ENCODE measurements at places on chromosomes 5 and 9. TPM values are rescaled to one million over a fixed set of nuclear protein-coding genes. Genes with fewer than 3 reads are reported as not detected.

DNA sequence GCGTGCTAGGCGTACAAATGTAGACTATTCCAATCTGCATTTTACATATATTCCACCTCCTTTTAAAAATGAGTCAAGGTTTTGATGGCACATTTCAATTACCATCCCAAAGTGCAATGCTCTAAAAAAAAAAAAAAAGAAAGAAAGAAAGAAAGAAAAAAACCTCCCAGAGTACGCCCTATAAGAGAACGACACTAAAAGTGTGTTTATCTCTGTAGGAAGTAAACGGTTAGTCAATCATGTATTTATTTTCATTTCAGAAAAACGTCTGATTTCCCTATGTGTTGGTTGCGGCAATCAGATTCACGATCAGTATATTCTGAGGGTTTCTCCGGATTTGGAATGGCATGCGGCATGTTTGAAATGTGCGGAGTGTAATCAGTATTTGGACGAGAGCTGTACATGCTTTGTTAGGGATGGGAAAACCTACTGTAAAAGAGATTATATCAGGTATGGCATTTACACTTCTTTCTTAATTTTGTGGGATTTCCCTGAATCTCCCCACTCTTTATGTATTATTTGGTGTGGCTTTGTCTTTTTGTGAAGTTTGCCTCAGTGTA is 1.1 kb downstream of the ISL1 start:
- no peak overlapping the region for H3K4me3 ChIP-seq
- no peaks in the 10 kb centered on the region for H3K36me3 ChIP-seq
- H3K4me1 ChIP-seq: peaks cover 12% of the 10 kb centered on the region

GRCh38 chr5:58499231-58499630 is 8.0 kb downstream of the GAPT start:
- H3K4me3 ChIP-seq: no peak overlapping the region
- no peaks in the 10 kb centered on the region for H3K4me1 ChIP-seq
- peaks cover 9% of the 10 kb centered on the region for H3K27me3 ChIP-seq
- no peaks in the 10 kb centered on the region for H3K36me3 ChIP-seq
- no peak overlapping the region for H3K27ac ChIP-seq

- no peak for DNase-seq
- no peak overlapping the region for H3K4me3 ChIP-seq
Observed at GRCh38 chr5:153610811-153611210, 120.3 kb downstream of the GRIA1 start.

GRCh38 chr5:133246376-133247150 is 194.8 kb downstream of the HSPA4 start:
- H3K4me3 ChIP-seq: no peak overlapping the region
- no peak overlapping the region for H3K27ac ChIP-seq
- no peaks in the 10 kb centered on the region for H3K27me3 ChIP-seq
- no peaks in the 10 kb centered on the region for H3K36me3 ChIP-seq

DNA sequence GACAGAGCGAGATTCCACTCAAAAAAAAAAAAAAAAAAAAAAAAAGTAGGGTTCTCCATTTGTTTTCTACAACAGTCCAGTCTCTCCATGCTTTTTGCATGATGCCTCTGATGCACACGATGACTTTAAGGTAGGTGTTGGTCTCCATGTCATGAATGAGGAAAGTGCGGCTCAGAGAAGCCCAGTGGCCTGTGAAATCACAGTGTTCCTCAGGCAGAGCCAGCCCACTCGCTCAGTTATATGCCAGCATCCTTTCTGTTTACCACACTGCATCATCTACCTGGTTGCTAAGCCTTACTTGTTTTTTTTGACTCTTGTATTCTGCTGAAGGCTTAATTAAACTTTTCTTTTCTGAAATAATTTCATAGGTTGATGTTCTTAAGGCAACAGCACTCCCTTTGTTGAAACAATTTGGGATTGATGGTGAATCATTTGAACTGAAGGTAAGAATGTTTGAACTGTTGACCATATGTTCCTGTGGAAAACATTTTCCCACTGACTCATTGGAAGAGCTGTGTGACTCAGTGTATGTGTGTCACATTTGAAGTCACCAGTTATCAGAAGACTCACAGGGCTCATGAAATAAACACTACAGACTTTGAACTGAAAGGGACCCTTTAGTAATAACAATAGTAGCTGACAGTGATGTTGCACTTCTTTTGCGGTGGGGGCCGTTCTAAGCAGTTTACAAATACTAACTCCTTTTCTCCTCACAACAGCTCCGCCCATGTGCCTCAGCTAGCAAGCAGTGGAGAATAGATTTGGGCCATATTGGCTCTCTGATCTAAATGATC is 40.2 kb downstream of the RCL1 start:
- peak overlapping the region; percentile 76 for H3K27ac ChIP-seq
- H3K4me1 ChIP-seq: peaks cover 30% of the 10 kb centered on the region

- no peak overlapping the region for H3K27ac ChIP-seq
- peaks cover 27% of the 10 kb centered on the region for H3K27me3 ChIP-seq
- peaks cover 9% of the 10 kb centered on the region for H3K4me1 ChIP-seq
- DNase-seq: no peak
- no peak overlapping the region for H3K4me3 ChIP-seq
Observed at GRCh38 chr5:140311011-140311467, 8.1 kb upstream of the PFDN1 start.

DNA sequence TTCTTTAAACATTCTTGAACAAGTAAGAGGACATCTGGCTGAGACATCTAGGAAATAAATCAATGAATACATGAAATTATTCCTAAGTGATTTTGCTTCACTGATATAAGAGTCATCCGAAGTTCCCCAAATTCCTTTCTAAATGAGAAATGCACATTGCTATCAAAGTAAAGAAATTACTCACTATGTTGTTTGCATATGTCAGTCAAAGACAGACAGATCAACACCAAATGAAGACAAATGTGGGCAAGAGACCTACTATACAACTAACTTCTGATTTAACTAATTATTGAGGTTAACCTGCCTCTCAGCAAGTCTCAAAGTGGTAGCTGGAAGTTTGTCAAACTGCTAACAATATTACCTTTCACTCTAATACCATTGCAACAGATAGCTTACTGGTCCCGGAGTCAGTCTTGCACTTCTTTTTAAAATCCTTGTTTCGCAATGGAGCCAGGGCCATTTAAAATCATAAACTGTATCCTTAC is 13.2 kb downstream of the TUT7 start:
- no peak overlapping the region for H3K4me3 ChIP-seq
- peak overlapping the region; percentile 3 for H3K27ac ChIP-seq
- H3K4me1 ChIP-seq: peaks cover 52% of the 10 kb centered on the region
- H3K36me3 ChIP-seq: peaks cover 70% of the 10 kb centered on the region

- no peak for DNase-seq
- H3K27me3 ChIP-seq: no peaks in the 10 kb centered on the region
- peak overlapping the region; percentile 73 for H3K27ac ChIP-seq
- no peak overlapping the region for H3K4me3 ChIP-seq
Observed at GRCh38 chr5:135377751-135378680, 21.0 kb downstream of the MACROH2A1 start.

DNA sequence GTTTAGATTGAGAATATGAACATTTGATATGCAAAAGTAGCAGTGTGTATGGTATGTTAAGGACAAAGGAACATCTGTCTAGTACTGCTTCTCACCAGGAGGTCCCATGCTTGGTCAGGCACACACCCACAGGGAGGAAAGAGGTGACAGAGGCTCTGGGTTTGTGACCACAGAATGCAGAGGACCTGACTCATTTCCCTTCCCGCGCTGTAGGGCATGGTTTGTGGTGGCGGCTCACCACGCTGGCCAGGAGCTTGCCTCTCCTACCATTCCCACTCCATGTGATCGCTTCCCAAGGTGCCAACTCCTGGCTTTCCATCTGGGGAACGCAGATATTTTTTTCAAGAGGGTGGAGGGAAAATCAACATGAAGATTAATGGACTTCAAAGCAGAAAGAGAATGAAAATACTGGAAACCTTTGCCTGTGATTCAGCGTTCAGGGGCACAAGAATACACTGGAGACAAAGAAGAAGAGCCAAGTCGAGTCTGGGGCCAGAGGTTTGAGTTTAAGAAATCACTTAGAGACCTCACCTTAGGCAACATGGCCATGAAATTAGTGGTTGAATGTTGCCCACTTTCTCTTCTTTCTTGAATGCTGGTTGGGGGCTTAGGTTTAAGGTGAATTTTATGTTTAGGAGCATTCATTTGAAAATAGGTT is 477.8 kb downstream of the CCDC171 start:
- peaks cover 3% of the 10 kb centered on the region for H3K27me3 ChIP-seq
- peak; percentile 57 for DNase-seq
- no peaks in the 10 kb centered on the region for H3K36me3 ChIP-seq
- H3K4me1 ChIP-seq: peaks cover 5% of the 10 kb centered on the region

DNA sequence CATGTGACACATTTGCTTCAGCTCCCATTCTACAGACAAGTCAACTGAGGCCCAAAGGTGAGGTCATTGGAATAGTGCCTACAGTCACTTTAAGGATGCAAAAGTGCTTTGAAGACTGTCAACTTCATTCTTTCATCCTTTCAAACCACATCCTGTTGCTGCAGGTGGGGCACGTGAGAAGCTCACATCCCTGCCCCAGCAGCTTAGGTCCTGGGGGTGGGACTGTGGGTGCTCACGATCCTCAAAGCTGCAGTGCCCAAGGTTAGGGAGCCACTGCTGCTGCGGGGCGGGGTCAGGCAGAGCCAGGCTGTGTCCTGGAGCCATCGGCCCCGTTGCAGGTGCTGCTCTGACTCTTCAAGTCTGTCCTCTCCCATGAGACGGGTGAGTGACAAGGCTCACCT is 57.9 kb upstream of the IER5L start:
- peak overlapping the region; percentile 77 for H3K27ac ChIP-seq
- DNase-seq: peak; percentile 88
- H3K4me1 ChIP-seq: peaks cover 53% of the 10 kb centered on the region

- no peak overlapping the region for H3K27ac ChIP-seq
- no peaks in the 10 kb centered on the region for H3K4me1 ChIP-seq
- no peak overlapping the region for H3K4me3 ChIP-seq
- no peaks in the 10 kb centered on the region for H3K36me3 ChIP-seq
- H3K27me3 ChIP-seq: no peaks in the 10 kb centered on the region
Observed at GRCh38 chr5:25119650-25120049, 474.9 kb upstream of the CDH10 start.

DNA sequence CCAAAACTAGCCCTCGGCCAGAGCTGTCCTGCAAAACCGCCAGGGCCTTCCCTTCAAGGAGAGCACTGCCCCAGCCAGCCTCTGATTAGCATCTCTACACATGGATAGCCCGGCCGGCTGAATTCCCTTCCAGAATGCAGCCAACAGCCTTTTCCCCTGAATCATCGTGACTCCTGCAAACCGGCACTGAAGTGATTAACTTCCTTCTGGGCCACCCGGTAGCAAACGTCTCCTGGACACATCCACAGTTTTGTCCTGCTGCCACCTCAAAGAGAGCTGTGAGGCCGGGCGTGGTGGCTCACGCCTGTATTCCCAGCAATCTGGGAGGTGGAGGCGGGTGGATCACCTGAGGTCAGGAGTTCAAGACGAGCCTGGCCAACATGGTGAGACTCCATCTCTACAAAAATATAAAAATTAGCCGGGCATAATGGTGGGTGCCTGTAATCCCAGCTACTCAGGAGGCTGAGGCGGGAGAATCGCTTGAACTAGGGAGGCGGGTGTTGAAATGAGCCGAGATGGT is 21.1 kb upstream of the EEIG1 start:
- peaks cover 5% of the 10 kb centered on the region for H3K4me1 ChIP-seq
- no peak overlapping the region for H3K27ac ChIP-seq
- DNase-seq: no peak
- H3K4me3 ChIP-seq: no peak overlapping the region

The NXNL2 gene
- not detected for total RNA-seq

The FOXD4L5 gene
- total RNA-seq: 0.18 TPM

The PCDHGA4 gene
- 0.20 TPM for total RNA-seq

The TTC39B gene
- total RNA-seq: 34.3 TPM
